ENCODE measurements at places on chromosomes 4 and X.

GRCh38 chr4:60078984-60079383, 1121.1 kb upstream of the ADGRL3 start:
- no peak for DNase-seq

GRCh38 chr4:187218705-187219245, 495.1 kb upstream of the FAT1 start:
- no peak for DNase-seq

GRCh38 chrX:152139589-152139988, 1.2 kb upstream of the MAGEA10 start:
- no peak for DNase-seq

DNA sequence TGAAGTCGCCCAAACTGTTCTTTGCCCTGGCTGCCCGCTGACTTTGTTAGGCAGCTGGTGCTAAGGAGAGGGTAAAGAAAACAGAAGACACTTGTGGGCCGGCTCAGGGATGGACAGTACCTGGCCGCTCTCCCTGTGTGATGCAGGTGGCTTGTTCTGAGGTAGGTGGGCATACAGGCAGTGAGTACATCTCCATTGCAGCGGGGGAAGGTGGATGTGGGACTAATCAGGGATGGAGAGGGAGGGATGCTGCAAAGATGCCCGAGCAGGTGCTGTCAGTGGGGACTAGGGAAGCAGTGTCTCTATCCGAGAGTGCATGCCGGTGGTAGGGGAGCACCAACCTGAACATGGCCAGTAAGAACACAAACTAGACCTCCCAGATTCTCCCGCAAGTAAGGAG, 67.0 kb downstream of the SORBS2 start:
- no peak for DNase-seq

DNA sequence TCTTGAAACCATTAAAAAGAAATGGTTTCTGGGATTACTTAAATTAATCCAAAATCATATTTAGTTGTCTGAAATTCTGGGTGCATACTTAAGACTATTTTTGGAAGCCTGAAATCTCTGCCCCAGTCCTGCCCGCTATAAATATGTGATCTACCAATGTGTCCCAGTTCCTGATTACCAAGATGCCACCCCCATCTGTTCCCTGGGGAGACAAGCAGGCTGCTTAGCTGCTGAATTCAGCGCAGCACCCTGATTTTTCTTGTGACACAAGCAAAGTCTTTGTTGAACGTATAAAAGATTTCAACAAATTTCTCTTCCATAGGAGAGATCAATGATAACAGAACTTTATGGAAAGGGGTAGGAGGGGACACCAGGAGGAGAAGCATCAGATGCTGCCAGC, 100.6 kb upstream of the PRPS2 start:
- no peak for DNase-seq

- peak; percentile 5 for DNase-seq
Observed at GRCh38 chrX:17154001-17154400, 207.5 kb downstream of the REPS2 start.

DNA sequence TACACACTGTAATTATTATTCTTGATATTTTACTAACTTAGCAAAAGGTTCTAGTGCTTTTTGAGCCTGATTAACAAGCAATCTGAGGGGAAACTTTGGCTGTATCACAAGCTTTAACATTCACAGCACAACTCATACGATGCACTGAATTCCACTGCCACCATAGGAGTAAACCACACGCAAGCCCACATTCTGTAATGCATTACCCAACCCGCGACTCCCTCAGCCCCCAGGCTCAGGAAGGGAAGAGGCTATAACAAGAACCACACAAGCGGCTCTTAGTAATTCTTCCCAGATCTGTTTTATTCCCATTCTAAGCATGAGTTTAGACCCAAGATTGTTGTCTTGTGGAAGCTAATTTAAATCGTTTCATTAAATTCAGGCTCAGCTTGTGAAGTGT, 138.5 kb upstream of the TBL1X start:
- peak; percentile 60 for DNase-seq

- no peak for DNase-seq
Observed at GRCh38 chr4:2248821-2249261, 6.9 kb upstream of the HAUS3 start.

DNA sequence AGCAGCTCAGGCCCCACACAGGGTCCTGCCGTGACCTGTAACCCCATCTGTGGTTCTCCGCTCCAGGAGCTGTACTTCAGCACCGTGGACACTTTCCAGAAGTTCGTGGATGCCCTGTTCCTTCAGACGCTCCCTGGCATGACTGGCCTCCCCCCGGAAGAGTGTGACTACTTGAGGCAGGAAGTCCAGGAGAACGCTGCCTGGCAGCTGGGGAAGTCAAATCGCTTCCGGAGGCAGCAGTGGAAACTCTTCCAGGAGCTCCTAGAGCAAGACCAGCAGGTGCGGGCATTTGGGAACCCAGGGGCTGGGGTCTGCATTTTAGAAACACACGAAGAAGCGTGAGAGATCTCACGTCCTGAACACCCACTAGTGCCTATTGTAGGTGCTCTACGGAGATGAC, 72.5 kb downstream of the EVC start:
- no peak for DNase-seq

DNA sequence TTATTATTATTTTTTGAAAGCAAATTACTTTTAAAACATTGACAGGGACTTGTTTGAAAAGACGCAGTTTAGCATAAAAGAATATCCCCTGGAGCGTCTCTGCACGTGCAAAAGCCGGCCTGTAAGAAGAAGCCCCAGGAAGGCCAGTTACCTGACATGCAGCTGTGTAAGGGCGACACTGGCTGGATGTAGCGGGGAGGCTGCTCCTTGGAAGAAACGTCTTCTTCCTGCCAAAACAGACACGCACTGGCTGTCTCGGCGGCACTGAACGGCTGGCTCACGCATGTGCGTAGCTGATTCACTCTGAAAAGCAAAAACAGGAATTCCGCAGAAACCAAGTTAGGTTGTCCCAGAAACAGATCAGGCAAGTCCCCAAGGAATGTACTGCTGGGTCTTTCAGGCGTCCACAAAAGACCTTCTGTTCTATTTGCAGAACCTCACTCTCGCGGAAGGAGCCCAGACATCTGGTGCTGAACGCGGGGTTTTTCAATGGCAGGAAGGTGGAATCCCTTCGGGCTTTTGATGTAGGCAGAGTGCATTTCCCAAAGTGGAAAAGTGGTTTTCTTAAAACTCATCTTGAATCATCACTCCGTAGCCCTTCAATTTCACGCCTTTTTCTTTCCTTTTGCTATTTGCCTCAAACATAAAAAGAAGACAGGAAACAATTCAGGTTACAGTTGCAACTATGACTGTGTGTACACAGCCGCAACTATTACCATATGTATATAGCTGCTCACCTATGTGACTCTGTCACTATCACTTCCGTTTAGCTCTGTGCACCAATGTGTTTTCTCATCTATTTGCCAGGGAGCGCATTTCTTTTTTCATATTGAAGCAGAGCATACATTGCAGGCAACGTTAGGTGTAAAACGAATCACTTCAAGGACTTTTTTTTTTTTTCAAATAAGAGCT, 38.1 kb upstream of the ARSH start:
- DNase-seq, result peak; percentile 75

DNA sequence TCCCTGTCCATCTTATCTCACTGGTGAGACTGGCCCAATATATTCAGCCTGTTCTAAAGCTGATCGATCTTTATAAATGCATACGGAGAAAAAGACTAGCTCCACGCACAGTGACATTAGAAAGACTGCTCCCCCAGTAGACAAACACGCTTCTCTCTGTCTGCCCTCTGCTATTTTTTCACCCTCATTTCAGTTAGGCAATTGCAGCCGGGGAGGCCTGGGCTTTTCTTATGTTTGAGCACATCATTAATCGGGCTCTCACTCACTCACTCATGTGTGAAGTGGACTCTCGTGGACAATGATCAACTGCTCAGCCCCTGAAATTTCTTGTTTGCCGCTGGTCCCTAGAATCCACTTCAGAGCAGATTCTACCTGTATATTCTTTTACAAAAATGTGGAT, 824.7 kb upstream of the TENM3 start:
- no peak for DNase-seq

DNA sequence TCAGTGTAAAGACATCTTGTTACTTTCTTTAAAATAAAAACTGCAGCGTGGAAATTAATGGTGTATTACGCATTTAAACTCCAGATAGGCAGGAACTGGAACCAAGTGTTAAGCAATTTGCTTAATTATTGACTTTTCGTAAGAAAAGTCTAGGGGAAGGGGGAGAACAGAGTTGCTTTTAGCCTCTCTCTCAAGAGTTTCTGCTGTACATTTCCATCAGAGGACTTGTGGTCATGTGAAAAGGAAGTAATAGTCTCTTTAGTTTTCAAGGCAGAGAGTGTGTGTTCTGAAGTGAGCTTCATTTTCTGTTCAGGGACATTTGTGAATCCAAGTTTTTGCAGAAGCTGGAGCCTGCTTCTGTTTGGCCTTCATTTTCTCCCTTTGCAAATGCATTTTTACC, 127.2 kb downstream of the UBE2K start:
- DNase-seq, result no peak

DNA sequence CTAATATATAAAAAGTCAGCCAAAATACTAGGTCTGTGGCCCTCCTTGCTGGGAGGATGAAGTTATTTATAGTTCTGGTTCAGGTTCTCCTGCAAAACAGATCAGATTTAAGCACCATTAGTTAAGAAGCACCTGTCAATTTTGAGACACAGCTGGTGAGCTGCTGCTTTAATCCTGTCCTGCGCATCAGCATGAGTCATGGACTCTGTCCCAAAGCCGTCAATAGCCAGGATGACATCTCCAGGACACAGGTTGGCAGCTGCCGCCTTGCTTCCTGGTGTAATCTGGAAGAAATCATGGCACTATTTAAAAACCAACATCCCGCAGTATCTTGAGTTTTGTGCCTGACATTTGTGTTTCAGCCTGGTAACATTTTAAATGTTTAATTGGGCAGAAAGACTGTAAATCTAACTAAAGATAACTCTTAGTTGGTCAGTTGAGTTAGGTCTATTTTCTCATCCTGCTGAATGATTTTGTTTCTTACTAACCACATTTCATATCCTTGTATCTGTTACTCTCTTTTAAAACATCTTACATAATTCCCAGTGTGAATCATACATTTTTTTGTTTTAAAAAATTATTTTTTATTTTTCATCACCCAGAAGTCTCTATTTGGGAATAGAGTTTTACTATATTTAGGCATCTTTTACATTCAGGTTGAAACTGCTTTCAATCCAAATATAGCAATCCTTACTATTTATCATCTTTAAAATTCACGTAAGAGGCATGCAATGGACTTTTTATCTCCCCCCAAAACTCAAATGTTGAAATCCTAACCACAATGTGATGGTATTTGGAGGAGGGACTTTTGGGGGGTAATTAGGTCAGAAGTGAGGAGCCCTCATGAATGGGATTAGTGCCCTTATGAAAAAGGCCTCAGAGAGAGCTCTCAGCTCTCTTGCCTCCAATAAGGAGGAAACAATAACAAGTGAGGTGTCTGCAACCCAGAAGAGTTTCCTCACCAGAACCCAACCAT, 10.1 kb downstream of the PDLIM3 start:
- DNase-seq, result no peak

DNA sequence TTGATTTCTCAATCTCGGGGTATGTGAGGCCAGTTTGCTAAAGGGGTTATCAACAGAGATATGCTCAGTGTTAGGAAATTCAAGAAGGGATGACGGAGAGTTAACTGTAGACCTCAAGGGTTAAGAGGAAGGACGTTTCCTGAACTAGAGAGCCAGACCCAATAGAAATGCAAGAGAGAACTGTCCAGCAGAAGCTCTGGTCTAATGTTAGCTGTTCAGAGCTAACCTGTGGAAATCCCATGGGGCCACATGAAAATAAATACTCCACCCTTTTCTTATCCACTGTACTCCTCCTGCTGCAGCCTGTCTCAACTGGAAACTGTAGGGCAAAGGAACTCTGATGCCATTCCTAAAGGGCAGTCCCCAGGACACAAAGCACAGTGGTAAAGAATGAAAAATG, 274.3 kb downstream of the DMD start:
- no peak for DNase-seq

DNA sequence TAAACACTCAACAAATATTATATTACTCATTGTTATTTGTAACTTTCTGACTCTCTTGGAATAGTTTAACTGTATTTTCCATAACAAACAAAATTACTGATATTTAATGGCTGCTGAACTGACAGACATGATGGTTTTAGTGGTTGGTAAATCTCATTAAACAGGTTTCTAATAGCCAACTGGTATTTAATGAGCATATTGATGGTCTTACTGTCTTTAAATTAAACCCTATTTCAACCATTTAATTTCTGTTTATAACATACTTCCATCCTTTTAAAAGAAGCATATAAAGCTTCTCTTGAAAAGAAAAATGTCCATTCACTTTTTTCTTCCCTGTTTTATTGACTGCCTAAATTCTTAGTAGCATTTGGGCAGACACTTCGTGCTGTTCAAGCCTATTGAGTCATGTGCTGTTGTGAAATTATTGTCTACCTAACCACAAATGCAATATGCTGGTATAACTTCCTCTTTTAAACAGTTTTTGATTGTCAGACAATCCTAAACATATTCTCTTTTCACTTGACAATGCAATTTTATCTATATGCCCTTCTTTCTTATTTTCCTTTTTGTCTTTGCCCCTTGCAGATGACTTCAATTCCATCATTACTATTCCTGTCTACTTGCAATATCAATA, 163.9 kb upstream of the SLC7A11 start:
- no peak for DNase-seq

- no peak for DNase-seq
Observed at GRCh38 chrX:39814391-39814790, 283.4 kb downstream of the BCOR start.

DNA sequence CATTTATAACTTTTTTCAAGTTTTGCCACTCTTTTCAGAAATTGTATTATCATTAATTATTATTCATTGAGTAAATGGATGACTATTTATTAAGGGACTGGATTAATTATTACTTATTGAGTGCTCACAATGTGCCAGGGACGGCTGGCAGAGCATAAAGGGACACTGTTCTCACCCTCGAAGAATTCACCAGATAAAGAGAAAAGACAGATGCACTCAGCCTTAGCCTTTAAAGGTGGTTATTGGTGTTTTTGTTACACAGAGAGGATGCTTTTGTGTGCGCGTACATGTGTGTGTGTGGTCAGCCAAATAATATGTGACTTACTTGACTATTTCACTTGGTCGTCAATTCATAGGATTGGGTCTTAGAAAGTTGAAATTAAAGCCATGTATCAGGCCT, 187.0 kb downstream of the ANTXR2 start:
- no peak for DNase-seq

DNA sequence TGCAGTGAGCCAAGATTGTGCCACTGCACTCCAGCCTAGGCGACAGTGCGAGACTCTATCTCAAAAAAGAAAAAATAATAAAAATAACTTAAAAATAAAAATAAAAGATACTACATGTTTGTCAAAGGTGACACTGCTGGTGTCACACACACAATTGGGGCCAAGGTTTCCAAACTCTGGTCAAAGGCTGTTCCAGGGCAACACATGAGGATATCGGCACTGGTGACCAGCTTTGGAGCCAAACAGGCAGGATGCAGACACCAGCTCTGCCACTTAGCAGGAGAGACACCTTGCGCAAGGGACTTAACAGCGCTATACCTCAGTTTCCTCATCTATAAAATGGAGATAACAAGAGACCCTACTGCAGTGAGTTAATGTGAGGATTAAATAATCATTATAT, 52.3 kb downstream of the CD99L2 start:
- no peak for DNase-seq

GRCh38 chrX:155188786-155189185, 27.5 kb upstream of the VBP1 start:
- DNase-seq, result no peak

GRCh38 chr4:152707632-152708031, 27.8 kb upstream of the TMEM154 start:
- DNase-seq, result no peak

Data from foreskin melanocyte (primary cell).